ENCODE measurements at places on chromosomes 1 and 21.

- DNase-seq, result no peak
Measured at GRCh38 chr21:20004367-20004766, 993.8 kb upstream of the NCAM2 start.

GRCh38 chr1:114691061-114691460, 4.3 kb downstream of the AMPD1 start:
- DNase-seq, result no peak

DNA sequence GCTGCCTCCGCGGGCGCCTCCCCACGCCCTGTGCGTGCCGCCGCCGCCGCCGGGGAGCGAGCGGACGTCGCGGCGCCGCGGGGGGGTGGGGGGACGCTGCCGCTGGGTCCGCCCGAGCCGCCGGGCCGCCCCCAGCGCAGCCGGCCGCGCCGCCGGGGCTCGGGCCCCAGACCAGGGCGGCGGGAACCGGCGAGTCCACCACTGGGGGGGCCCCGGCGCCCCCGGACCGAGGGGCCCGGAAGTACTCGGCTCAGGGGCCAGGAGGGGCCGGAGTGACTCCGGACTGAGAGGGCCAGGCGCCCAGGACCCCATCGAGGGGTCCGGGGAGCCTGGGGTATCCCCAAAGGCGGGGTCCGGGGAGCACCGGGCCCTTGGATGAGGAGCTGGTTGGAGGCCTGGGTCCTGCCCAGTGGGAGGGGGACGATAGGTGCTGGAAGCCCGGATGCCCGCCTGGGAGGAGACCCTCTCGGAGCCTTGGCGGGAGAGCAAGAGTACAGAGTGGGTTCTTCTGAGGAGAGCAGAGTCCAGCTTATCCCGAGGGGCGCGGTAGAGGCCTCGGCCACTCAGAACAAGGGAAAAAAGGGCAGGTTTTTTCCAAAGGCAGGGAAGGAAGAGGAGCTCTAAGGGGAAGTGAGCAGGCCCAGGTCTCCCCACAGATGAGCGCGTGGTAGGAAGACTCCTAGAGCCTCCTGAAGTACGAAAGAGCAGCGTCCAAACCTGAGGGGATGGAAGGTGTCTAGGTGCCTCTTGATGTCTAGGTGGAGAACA, 556 bp downstream of the GMEB1 start:
- DNase-seq, result peak; percentile 25

DNA sequence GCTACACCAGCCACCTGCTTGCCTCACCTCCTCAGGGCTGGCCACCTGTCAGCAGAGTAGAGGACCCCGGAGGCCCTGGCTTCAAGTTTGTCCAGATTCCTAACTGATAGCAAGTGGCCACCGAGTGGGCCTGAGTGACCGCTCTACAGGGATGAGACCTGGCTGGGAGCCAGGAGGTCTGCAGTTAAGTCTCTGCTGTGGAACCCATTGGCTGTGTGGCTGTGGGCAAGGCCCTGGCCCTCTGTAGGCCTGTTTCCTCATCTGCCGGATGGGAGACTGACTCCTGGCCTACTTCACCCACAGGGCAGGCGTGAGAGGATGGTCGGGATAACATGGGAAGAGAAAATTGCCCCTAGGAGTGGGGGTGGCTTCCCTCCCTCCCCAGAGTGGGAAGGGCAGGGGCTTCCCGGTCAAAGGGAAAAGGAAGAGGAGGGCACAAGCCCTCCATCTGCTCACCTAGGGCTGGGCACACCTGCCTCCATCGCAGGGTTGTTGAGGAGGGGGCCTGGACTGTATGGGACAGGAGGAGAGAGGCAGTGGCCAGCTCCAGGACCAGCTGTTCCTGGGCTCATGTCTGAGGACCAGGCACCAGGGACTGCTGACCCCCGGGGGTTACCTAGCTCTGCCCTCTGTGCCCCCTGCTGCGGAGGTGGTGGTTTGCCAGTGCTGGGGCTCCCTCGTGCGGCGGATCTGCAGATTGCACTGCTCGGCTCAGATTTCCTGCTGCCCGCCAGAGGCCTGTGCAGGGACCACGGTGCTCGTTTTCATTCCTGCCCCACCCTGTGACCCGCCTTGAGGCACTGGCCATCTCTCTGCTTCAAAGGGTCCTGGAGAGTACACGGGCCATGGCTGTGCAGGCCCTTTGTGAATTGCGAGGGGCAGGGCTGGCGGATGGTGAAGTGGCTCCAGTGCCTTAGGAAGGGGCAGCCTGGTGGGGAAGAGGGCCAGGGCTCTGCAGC, 9.1 kb upstream of the MTFR1L start:
- DNase-seq, result peak; percentile 68

- no peak for DNase-seq
Measured at GRCh38 chr1:29333008-29333407, 96.7 kb downstream of the PTPRU start.

All from activated T-helper 9 cell treated with anti-CD3 and anti-CD28 coated beads, Interleukin-2, amount 50 U/mL, for 16 hours (primary cell).